WTC11 (cell line): ENCODE measurements at places on chromosomes 11 and 22. TPM values are rescaled to one million over a fixed set of nuclear protein-coding genes. Genes with fewer than 3 reads are reported as not detected.

DNA sequence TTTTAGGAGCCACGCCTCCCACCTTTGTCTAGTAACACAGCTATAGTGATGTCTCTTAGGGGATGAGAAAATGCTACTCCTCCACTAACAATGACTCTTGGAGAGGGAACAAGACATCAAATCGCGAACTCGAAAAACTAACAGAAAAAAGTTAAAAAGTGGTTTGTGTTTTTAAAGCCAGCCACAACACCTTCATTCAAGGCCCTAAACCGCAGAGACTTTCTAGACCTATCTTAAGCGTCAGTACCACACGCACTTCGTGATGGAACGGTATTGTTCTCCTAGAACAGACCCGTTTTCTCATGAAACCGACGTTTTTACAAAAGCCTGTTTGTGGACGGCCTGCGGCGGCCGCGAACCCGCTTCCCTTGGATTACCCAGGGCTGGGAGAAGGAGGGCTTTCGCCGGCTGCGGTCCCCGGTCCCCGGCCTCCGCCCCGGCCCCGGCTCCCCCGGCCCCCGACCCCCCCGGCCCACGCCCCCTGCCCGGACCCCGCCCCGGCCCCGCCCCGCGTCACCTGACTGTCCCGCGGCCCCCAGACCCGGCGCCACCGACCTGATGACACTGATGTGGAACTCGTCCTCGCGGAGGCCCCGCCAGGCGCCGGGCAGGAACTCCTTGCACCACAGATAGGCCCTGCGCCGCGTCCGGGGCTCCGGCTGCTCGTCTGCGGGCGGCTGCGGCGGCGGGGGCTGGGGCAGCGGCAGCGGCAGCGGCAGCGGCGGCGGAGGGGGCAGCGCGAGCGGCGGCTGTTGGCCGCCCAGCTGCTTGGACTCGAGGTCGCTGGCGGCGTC, 718 bp downstream of the CHKA start:
- H3K4me1 ChIP-seq = peaks cover 65% of the 10 kb centered on the region
- H3K27me3 ChIP-seq = no peaks in the 10 kb centered on the region
- DNase-seq = peak; percentile 65
- peak overlapping the region; percentile 98 for H3K27ac ChIP-seq

The DDTL gene
- 3.6 to 5.8 TPM (median 3.6 TPM) in 3 replicates for total RNA-seq

GRCh38 chr22:28183078-28183860, 264.2 kb upstream of the PITPNB start:
- no peak overlapping the region for H3K27ac ChIP-seq
- H3K4me3 ChIP-seq = no peak overlapping the region
- no peak for DNase-seq
- H3K27me3 ChIP-seq = no peaks in the 10 kb centered on the region
- H3K36me3 ChIP-seq = no peaks in the 10 kb centered on the region

- no peaks in the 10 kb centered on the region for H3K36me3 ChIP-seq
- H3K4me1 ChIP-seq = peaks cover 18% of the 10 kb centered on the region
- H3K27ac ChIP-seq = no peak overlapping the region; the same call in 1 of the 2 replicates
- H3K4me3 ChIP-seq = peak overlapping the region; percentile 27; the same call in 1 of the 2 replicates
Measured at GRCh38 chr11:14907411-14908213, 15.6 kb upstream of the CYP2R1 start.

DNA sequence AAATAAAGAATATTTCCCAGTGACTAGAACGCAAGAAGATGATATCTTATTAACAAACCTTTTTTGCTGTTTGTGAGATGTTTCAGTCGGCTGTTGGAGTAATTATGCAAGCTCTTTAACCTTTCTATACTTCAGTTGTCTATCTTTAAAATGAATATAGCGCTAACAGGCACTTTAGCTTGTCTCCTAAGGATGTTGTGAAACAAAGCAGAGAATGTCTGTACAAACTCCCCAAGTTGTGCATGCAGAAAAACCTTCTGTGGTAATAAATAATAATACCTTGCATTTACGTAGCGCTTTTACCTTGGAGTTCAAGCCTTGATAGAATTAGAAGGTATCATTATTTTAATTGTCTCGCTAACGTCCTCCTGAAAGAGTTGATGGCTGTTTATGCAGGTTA, 1.9 kb upstream of the KDM2A start:
- peak overlapping the region; percentile 63; the same call in 1 of the 2 replicates for H3K27ac ChIP-seq
- H3K4me3 ChIP-seq = peak overlapping the region; percentile 70
- no peak for DNase-seq
- peaks cover 4% of the 10 kb centered on the region; the same call in 1 of the 2 replicates for H3K27me3 ChIP-seq

The XNDC1N gene
- total RNA-seq = 10.6 to 14.6 TPM (median 11.8 TPM) in 3 replicates

The ALDH3B1 gene
- 0.30 to 0.53 TPM (median 0.46 TPM) in 3 replicates for total RNA-seq

The PTPRCAP gene
- total RNA-seq = 3.5 to 4.0 TPM (median 3.6 TPM) in 3 replicates
